Activated naive CD8-positive, alpha-beta T cell treated with anti-CD3 and anti-CD28 coated beads, Interleukin-2, amount 10 ng/mL, durations not matched to agents 7 days and 5 days (primary cell): ENCODE measurements at places on chromosomes 16 and 17. TPM values are rescaled to one million over a fixed set of nuclear protein-coding genes. Genes with fewer than 3 reads are reported as not detected.
A peak's percentile ranks its signal among the peaks of the same experiment; 100 is the strongest.

- DNase-seq = no peak
These were observed 11.5 kb downstream of the CENPN start for GRCh38 chr16:81018496-81018895.

GRCh38 chr17:17382065-17382459 is 78.9 kb downstream of the NT5M start:
- DNase-seq = no peak

GRCh38 chr16:31467151-31467773 is 4.7 kb upstream of the TGFB1I1 start:
- no peak for DNase-seq

DNA sequence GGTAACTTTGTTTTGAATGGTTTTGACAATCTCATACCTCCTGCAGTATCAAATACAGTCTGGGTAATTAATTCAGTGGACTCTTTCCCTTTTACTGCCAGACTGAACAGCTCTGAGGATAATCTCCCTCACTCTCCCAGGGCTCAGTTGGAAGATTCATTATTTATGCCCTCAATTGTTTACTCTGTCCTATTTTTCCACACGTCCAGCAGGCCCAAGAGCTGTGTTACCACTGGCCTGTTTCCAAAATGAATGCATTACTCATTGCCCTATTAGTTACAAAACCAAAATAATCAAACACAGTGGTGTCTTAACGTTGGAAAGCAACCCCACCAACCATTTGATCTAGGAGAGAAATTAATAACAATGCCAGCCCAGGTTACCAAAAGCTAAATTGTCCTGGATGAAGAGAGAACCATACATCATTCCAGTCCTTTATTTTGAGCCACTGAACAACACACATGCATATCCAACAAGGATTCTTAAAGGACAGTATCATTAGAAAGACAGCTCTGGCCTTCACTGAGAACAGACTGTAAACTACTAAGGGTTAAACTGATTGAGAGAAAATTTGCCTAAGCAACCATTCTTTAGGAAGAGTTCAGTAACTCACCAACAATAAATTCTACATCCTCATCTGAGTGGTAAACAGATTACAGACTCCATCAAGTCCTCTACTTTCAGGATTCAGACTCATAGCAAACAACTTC is 34.5 kb downstream of the FAM222B start:
- DNase-seq = no peak

Gene C16orf96
- 0.08 TPM for total RNA-seq

DNA sequence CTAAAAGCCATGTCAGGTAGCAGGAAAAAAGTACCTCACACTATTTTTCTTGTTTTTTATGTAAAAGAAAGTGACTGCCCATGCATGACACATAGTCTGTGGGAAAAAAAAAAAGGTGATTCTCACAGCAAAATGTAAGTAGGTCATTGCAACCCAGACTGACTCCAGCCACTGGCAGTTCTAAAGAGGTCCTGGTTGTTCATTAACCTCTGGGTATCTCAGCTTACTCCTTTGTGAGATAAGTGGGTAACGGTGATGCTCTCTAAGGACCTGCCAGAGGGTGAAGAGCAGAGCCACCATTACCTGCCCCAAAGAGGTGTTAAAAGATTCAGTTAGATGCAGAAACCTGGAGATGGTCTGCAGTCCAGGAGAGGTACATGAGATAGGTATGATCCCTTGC is 531.9 kb downstream of the GRIN2A start:
- DNase-seq = no peak

GRCh38 chr17:10226930-10227695 is 28.7 kb upstream of the GAS7 start:
- peak; percentile 59 for DNase-seq

DNA sequence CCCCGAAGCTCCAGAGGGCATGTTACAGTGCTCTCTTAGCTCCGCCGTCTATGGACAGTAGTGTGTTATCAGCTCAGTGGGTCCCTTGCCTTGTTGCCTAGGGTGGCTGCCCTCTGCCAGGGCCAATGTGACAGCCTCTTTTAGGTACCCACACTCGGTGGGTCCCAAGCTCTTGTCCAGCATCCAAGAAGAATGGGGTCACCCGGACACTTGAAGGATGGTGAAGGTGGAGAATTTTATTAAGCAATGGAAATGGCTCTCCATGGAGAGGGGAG is 57.0 kb downstream of the RNF213 start:
- no peak for DNase-seq

Gene EPN3
- total RNA-seq = not detected
